Tibial nerve (tissue), 4 donors: ENCODE measurements at places on chromosomes 1 and 21.

DNA sequence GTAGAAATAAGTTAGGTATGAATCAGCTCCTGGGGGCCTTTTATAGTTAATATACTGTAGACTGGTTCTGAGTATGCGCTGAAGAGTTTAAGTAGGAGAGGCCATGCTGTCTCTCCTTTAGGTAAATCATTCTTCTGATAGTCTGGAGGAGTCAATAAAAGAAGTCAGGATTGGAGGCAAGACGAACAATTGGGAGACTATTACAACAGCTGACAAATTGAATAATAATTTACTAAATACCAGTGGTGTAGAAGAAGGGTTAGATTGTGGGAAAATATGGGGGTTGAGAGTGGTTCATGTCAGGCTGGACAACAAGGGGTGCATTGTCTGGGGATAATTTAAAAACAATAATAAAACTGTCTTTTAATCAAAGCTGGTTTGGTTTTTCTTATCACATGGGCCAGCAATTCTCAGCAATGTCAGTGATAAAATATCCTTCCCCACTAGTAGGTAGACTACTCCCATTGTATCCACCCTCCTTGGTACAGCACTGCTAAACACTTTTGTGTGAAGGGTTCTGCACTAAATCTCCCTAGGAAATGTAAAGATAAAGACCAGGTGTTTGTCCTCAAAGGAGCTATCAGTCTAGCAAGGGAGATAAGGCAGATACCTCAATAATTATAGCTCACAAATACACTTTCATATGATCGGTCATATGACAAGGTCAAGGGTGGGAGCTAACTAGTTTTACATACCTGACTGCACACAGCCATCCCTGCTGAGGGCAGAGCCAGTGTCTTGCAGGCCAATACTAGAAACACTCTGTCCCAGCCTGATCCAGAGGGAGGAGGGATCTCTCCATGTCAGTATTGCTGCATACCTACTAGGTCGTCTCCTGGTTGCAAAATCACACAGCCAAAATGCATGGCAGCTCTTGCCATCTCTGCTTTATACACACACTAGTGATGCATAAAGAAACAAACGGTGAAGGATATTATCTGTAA lies 299.7 kb downstream of the VAV3 start:
- no peak for DNase-seq

DNA sequence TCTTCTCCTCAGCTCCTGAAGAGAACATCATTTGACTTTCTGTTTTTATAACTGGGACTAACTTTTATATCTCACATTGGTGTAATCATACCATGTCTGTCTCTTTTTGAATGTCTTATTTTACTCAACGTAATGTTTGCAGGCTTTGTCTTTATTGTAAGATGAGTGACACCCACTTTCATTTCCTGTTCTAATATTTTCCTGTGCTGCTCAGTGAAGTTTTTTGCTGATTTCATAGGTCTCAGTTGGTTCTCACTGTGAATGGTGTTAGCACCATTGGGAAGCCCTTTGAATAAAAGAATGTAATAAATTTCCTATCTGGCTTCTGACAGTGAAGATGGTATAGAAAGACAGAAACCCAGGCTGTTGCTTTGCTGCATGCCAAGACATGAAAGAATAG lies 84.0 kb downstream of the RAVER2 start:
- DNase-seq, result no peak

- DNase-seq, result no peak
Observed at GRCh38 chr1:83508485-83509151, 490.3 kb downstream of the TTLL7 start.

DNA sequence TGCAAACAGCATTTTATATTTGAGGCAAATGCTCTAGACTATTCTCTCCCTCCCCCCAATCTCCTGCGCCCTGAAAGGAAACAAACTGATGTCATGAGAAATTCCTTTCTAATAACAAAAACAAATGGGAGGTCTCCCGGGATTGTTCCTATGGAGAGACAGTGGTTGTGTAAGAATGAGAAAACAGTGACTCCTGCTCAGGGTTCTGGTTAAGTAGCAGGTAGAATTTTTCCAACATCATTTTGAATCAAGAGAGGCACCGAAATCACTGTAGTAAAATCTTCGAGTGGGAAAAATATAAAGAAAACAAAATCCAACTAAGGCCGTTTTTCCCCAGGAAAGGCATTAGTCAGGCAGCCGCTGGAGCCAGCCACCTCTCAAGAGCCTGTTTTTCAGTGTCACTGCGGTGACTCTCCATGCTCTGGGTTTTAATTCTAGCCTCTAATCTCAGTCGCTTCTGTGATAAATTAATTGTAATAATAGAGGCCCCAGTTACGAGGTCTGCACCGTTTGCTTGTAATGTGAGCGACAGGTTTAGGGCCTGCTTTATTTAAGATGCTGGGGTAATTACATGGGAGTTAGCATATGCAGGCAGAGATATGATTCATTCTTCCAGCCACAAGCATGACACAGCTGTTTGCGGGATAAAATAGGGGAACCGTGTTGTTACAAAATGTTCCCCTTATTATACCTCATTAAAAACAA lies 80.3 kb downstream of the RNF220 start:
- no peak for DNase-seq

- DNase-seq, result no peak
Observed at GRCh38 chr1:153583976-153584375, 18.3 kb upstream of the S100A2 start.

DNA sequence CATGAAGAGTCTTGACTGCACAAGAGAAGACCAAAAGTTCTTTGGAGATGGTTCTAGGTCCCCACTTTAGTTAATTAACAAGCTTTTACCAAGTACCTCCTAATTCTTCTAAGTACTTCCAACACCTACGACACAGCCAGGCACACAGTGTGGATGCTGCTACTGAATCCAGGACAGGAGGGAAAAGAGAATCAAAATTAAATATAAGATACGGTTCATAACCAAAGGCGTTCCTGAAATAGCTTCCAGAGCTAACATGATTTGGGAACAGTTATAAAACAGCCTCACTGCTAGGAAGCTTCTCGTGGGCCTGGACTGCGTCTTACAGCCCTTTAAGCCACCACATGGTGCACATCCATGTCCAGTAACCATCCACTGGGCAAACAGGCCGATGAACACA lies 75.0 kb downstream of the CD34 start:
- no peak for DNase-seq

- DNase-seq, result no peak
Observed at GRCh38 chr1:96962751-96963211, 241.2 kb downstream of the PTBP2 start.

DNA sequence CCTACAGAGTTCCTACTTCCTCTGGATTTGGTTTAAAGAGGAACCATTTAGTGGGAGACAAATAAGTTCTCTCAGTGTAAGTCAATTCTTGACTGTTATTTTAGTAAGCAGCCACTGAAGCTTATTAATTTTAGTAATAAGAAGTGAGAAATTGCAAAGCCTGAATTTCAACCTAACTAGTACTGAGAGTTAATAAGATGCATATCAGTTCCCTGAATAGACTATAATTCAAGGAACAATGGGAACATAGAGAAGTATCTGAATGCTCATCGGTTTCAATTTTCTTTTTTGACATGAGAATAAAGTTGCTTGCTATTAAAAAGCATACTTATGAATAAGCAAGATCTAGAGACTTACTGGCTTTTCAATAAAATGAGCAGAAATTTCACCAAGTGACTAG lies 8.0 kb upstream of the PPT1 start:
- DNase-seq, result no peak

- DNase-seq, result no peak
Observed at GRCh38 chr1:246788895-246789338, 64.7 kb downstream of the SCCPDH start.

DNA sequence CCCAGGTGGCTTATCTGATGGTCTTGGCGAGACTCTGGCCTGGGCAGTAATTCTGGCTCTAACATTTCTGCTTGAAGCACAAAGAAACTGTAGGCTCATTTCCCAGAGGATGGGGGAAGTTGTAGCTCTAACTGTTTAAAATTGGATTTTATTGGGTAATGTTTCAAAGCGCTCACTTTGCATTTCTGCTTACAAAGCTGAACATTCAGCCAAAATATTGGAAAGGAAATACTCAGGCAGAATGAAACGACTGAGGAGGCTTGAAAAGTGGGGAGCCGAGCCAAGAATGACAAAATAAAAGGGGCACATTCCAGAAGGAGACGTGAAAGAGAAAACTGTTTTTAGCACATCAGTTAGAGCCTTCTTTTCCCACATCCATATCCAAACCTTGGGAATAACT lies 202.6 kb downstream of the GRIK1 start:
- no peak for DNase-seq

DNA sequence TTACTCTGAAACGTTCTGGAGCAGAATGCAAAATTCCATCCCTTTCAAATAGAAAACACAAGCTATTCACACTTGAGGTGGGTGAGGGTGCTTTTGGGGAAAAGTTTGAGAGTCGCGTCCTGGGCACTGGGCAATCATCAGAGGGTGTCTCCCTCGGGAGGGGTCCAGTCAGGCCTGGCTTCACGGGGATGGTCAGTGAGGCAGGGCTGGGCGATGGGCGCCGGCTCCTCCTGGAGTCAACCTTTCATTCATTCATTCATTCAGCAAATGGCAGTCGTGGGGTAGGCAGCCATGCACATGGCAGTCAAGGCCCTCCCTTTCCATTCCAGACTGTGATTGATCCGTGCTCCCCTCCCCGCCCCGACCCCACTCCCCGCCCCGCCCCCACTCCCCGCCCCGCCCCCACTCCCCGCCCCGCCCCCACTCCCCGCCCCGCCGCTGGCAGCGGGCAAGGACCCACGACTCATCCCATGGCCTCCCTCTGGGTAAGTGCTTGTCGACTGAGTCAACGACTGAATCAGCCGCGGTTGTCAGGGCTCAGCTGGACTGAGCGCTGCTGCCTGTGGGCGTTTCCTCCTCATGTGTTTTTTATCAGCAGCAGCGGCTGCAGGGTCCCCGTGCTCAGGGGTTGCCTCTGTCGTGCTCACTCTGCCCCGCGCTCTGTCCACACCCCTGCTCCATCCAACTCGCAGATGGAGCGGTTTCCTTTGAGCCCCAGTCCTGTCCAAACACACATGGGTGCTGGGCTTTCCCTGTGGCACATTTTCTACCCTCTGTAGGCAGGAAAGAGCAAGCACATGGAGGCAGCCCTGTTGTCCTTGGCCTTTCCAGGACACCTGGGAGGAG lies 12.5 kb upstream of the SPSB1 start:
- DNase-seq, result no peak

GRCh38 chr1:85125891-85126290 lies 74.9 kb downstream of the SYDE2 start:
- DNase-seq, result no peak

GRCh38 chr1:232127190-232127589 lies 500.6 kb downstream of the DISC1 start:
- no peak for DNase-seq

DNA sequence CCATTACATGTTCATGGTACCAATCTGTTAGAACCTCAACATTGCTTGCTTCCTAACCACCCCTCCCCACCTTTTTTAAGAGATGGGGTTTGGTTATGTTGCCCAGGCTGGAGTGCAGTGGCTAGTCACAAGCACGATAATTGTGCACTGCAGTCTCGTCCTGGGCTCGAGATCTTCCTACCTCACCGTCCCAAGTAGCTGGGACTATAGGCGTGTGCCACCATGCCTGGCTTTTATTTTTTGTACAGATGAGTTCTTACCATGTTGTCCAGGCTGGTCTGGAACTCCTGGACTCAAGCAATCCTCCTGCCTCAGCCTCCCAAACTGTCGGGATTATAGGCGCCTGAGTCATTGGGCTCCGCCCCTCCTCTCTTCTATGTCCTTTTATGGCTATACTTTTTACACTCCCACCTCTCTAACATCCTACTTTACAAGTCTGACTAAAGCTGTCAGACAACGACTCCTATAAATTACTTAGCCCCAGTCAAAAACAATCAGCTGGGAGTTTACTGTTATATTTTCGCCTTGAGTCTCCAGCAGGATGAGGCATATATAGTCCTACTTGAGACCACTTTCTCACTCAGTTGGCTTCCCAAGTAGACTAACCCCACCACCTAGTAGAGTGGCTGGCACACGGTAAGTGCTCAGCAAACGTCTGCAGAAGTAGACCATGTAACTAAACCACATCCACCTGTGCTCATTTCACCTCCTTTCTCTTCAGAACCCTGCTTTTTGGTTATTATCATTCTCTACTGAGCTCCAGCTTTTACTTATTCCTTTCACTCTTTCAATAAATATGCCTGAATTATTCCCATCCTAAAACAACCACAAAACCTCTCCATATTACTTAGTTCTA lies 13.8 kb downstream of the ENSA start:
- no peak for DNase-seq

DNA sequence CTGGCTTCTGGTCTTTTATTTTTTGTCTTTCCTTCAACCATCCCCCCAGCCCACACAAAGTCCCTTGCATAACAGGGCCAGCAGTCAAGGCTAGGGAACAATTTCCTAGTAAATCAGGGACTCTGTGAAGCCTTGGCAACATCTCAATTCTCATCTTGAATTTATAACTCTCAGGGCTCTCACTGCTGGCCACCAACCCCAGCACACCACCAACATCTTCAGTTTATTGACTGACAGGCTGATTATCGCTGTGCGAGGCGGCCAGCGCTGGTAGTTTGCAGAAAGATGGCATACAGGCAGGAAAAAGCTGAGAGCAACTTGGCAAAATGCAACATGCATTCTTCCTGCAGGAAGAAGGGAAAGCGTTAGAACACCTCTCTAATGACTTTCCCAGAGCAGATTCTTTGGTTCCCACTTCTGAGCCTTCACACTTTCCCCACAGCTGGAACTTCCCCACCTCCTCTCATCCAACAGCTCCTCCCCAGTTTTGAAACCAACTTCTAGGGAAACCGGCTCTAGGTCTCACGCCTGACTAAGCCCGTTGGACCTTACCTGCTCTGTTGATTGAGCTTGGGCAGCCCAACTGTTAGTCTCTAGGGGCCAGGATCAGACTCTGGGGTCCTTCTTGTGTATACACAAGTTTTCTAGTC lies 26.3 kb upstream of the CSF1 start:
- DNase-seq, result no peak

DNA sequence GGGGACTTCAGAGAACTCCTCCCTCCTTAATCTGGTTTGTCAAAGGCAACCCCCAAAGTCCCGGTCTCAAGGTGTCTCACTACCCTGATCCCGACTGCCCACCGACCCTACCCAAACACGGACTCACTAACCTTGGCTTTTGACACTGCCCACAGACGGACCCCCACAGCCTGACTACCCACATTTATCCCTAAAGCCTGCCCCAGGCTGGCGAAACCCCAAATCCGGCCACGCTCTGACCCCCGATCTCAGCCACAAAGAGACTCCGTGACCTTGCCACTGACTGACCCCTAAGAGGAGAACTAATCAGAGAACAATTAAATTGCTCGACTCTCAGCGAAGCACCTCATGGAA lies 5.2 kb downstream of the ID3 start:
- DNase-seq, result no peak

DNA sequence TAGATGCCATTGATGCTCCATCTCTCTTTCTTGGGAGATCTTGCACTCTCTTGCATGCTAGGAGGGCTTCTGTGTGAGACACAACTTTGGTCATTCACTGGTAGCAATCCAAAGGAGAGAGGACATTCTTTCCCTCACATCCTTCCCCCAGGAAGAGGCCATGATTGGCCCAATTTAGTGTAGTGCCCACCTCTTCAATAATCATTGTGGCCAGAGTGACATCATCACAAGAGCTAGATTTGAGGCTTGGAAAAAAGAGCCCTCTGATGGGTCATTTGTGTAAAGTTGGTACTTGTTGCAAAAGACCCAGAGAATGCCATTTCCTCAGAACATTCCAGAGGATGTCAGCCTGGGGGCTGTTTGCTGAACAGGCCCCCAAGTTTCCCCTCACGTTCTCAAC lies 30.2 kb downstream of the S100A6 start:
- DNase-seq, result no peak

- DNase-seq, result no peak
Observed at GRCh38 chr1:161427733-161428516, 60.2 kb upstream of the CFAP126 start.
